T-helper 22 cell (primary cell): ENCODE measurements at places on chromosomes 12 and 14.

GRCh38 chr12:94191023-94191422 is 42.6 kb downstream of the PLXNC1 start:
- DNase-seq, result no peak

DNA sequence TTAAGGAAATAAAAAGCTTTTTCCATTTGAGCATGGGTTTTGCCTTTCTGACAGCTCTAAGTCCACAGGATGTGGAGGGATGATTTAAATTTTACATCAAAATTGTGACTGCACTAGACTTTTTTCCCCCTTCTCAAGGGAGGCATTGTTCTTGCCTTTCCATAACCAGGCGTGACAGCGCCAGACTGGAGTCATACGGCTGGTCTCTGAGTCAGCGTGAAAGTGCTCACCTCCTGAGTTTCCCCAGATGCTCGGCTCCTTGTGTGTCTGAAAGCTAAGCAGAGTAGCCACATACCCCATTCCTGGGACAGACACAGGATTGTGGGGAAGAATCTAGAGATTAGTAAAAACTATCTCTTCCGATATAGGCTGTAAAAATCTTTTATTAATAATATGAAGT is 43.1 kb downstream of the SOX5 start:
- no peak for DNase-seq

DNA sequence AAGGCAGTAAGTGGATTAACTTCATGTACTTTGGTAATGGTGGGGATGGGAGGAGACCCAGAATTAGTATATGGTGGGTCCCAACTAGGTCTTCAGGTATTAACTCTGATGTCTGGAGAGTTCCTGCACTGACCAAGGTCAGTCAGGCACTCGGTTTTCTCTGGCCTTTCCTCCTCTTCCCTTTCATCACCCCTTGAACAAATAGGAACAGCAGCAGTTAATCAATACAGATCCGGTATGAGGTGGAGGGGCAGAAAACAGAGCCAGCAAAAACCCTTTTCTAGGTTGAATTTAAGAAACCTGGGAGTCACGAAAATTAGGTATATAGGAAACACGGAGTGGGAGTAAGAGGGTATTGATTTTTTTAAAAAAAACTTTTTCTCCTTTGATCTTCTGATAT is 4.0 kb downstream of the PFKM start:
- DNase-seq, result no peak

DNA sequence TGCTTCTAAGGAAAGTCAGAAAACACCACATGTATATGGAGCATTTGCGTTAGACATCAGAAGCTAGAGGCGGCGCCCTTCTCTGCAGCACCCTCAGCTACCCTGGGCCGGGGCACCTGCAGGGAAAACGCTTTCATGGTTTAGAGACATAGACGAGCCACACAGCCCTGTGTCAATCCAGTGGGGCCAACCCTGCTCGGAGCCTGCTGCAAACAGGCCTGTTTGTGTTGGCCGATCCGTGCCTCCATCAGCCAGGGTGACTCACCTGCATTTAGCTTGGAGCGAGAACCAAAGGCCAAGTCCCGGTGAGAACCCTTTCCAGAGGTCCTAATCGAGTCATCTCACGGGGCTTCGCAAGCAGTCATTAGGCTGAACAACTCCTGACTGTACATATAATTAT is 19.5 kb upstream of the FZD10 start:
- no peak for DNase-seq

GRCh38 chr14:53055003-53055402 is 98.1 kb downstream of the DDHD1 start:
- DNase-seq, result no peak

GRCh38 chr12:15873556-15873955 is 8.6 kb upstream of the STRAP start:
- no peak for DNase-seq

- DNase-seq, result peak; percentile 1
Measured at GRCh38 chr12:121712190-121712460, 427 bp upstream of the TMEM120B start.
